ENCODE measurements at places on chromosomes 5 and 9.

DNA sequence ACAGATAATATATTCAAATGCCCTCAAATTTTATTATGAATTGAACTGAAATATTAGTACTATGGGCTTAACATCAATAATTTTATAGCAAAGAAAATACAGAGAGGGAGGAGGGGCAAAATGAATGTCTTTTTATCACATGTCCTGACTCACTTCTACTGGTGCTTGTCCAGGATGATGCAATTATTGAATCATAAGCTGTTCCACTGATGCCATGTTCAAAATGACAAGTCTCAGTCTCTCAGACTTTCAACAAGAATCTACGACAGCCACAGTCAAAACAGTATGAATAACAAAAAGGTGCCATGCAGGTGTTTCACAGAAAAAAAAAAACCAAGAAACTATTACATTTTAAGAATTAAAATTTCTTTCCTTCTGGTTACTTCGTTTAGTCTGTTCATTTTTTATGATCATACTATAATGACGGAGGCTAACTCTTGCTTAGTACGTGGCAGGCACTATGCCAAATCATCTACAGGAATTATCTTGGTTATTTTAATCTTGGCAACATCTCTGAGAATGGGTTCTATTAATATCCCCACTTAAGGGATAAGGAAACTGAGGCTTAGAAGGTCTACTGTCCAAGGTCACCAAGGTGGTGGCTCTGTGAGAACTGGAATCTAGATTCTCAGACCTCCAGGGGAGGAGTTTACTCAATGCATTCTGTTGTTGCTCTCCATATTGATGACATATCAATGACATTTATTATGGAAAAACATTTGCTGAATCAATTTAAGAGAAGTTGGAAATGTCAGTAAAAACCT lies 61.5 kb downstream of the NR3C1 start:
- DNase-seq, result no peak

DNA sequence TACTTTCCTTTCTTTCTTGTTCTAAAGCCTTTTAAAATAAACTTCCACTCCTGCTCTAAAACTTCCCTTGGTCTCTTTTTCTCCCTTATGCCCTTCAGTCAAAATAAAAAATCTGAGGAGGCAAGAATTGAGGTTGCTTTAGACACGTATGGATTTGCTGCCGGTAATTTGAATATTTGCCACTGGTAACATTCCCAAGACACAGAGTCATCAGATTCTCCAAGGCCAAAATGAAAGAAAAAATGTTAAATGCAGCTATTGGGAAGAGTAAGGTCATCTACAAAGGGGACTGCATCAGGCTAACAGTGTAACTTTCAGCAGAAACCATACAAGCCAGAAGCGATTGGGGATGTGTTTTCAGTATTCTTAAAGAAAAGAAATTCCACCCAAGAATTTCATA lies 311.1 kb downstream of the CDH18 start:
- DNase-seq, result no peak

GRCh38 chr9:131627648-131628458 lies 82.5 kb downstream of the PRRT1B start:
- DNase-seq, result peak; percentile 70

GRCh38 chr5:25090854-25091253 lies 446.1 kb upstream of the CDH10 start:
- no peak for DNase-seq

- no peak for DNase-seq
These were observed 29.9 kb downstream of the CETN3 start for GRCh38 chr5:90379652-90380051.

- DNase-seq, result no peak
These were observed 485.6 kb downstream of the ZSWIM6 start for GRCh38 chr5:61817472-61818326.

DNA sequence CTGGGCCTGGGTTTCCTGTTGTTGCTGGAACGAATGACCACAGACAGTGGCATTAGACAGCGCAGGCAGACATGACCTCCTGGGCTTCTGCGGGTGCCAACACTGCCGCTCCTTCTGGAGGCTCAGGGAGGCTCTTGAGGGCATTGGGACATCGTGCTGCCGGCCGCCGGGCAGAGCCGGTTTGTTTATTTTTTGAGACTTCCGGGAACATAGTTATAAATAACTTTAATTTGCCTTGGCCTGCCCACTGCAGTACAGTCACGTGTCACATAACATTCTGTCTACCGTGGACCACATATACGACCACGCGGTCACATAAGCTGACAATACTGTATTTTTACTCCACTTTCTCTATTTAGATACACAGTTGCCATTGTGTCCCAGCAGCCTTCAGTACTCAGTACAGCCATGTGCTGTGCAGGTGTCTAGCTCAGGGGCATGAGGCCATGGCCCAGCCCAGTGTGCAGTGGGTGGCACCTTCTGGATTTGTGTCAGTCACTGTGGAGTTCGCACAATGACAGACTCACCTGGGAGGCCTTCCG lies 8.2 kb upstream of the TOR4A start:
- DNase-seq, result no peak

GRCh38 chr5:77214151-77214550 lies 3.7 kb downstream of the PDE8B start:
- DNase-seq, result no peak

- DNase-seq, result no peak
These were observed 21.8 kb downstream of the TNIP1 start for GRCh38 chr5:151058891-151059489.

GRCh38 chr5:32265902-32266301 lies 46.8 kb downstream of the MTMR12 start:
- DNase-seq, result no peak

- no peak for DNase-seq
These were observed 43.2 kb downstream of the C5orf15 start for GRCh38 chr5:133925269-133925668.

- no peak for DNase-seq
These were observed 20.6 kb downstream of the FST start for GRCh38 chr5:53501054-53501453.

GRCh38 chr9:122797316-122798063 lies 2.4 kb upstream of the OR1K1 start:
- no peak for DNase-seq

DNA sequence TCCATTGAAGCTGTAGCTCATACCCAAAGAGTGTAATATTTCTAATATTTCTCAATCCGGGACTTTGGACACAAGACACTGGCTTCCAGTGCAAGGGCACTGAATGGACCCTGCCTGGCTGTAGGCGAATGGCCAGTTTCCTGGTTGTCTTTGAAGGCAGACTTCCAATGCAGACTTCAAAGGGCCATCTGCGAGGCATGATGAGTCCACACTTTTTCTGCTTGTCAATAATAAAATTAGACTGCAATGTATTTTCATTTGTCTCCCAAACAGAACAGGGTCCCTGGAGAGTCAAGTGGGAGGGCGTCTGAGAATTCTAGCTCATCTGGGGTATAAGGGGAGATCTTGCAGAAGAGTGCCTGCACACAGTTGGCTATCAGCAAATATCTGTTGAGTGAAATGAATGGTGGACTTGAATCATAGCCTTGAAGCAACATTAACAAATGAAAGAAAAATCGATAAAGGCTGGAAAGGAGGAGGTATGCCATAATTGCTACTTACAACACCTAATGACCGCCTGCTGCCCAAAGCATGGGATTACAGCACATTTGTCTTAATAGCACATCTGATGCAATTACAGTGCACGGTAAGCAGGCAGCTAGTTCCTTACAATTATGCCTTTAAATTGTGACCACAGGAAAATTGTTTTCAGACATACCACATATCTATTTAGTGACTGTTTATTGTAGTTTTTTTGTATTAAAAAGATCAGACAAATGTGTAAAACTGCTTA lies 137.5 kb downstream of the ARHGEF28 start:
- no peak for DNase-seq

GRCh38 chr5:87268126-87268969 lies 665 bp downstream of the RASA1 start:
- DNase-seq, result peak; percentile 85

DNA sequence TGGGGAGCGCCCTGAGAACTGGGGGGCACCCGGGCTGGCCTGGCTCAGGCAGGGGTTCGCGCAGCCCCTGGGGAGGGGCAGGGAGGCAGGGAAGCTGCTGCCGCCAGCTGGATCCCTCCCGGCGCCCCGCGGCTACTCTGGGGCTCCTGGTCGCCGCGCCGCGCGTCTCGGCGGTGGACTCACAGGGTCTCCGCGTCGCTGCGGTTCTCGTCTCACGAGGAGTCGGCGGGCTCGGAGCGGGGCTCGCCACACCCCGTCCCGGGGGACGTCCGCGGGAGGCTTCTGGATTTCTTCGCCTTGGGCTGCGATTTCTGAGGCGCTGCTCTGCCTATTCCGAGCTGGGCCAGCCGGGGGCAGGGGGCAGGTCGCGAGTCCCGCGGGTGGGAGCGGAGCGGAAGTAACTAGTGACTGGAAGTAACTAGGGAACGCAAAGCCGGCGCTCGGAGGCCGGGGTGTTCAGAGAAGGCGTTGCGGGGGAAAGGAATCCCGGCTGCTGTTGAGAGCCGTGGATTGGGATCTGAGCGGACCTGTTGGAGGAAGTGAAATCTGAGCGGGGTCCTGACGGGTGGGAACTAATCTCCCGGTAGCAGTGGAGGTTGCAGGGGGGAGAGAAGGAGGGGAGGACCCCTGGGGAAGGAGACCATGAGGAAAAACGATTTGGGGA lies 511 bp downstream of the CYSTM1 start:
- DNase-seq, result peak; percentile 78

DNA sequence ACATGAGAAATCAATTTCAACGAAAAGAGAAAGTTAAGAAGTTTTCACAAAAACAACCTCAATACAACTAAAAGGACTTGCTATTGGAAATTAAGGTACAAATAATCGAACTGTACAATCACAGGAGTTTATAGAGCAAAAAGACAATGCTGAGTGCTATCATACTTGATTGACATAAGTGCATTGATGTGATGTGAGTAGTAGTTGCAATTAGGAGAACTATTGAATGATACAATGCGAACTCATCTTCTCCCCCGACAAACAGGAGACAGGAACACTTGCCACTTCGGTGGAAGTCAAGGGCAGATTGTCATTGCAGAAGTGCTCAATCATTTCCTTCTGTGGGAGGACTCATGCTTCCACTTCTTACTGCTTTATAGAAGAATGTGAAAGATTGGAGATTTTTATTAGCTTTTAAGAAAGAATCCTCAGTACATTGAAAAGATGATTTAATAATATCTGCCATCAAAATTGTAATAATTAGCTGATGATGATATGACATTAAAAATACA lies 276.6 kb upstream of the MPDZ start:
- DNase-seq, result no peak

Data from activated CD4-positive, alpha-beta memory T cell treated with anti-CD3 and anti-CD28 coated beads for 36 hours (primary cell).